ENCODE measurements at places on chromosomes 3 and 15. TPM values are rescaled to one million over a fixed set of nuclear protein-coding genes. Genes with fewer than 3 reads are reported as not detected.

Gene PLCB2
- 0.76 TPM for total RNA-seq

DNA sequence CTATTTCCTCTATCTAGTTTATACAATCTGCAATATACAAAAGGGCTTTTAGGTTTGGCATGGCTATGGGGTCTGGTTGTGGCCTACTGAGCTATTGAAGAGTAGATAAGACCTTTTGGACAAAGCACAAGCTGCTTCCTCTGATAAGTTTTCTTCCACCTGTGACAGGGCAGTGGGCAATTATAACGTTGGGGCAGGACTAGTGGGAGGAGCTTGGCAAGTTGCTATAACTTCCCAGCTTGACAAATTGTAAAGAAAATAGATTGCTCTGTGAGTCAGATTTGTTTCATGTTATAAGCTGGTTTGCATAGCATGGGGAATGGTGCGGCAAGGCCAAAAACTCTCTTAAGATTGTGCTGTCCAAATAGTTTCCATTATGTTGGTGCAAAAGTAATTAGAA lies 64.9 kb downstream of the SLC7A14 start:
- DNase-seq, result no peak

Gene SLC22A13
- total RNA-seq, result 0.38 TPM

DNA sequence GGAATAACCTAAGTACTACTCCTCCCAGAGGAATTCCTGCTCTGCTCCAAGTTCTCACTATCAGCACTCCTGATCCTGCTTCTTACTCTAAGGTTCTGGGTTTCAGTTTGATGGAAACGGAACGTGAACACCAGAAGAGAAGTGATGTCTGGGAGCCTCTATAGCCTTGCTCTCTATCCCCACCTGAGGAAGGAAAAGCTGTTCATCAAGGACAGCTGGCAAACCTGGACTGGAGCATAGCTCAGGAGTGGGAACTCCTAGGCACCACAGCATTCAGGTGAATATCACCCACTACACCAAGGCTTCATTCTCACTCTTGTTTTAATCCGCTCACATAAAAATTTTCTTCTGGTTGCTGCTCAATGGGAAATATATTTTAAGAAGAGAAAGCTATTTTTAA lies 13.0 kb upstream of the CADPS start:
- DNase-seq, result no peak

DNA sequence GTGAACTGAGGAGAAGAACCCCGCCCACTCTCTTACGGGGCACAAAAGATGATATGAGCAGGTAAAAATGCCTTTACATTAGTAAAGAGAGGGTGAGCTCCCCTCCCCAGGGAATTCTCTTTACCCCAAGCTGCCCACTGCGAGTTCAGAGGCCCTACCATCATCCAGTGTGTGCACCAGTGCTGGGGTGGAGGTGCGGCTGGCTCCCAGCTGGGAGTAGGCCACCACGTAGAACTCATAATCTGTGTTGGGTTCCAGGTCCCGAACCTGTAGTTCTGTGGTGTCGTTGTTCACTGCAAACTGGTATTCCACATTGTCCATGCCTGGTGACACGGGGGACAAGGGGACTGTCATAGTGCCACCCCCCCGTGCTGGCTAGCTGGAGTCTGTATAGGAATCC lies 17.1 kb upstream of the IGDCC3 start:
- no peak for DNase-seq

GRCh38 chr3:134029256-134029733 lies 430 bp downstream of the SLCO2A1 start:
- peak; percentile 55 for DNase-seq

Gene MINDY4B
- total RNA-seq, result not detected

DNA sequence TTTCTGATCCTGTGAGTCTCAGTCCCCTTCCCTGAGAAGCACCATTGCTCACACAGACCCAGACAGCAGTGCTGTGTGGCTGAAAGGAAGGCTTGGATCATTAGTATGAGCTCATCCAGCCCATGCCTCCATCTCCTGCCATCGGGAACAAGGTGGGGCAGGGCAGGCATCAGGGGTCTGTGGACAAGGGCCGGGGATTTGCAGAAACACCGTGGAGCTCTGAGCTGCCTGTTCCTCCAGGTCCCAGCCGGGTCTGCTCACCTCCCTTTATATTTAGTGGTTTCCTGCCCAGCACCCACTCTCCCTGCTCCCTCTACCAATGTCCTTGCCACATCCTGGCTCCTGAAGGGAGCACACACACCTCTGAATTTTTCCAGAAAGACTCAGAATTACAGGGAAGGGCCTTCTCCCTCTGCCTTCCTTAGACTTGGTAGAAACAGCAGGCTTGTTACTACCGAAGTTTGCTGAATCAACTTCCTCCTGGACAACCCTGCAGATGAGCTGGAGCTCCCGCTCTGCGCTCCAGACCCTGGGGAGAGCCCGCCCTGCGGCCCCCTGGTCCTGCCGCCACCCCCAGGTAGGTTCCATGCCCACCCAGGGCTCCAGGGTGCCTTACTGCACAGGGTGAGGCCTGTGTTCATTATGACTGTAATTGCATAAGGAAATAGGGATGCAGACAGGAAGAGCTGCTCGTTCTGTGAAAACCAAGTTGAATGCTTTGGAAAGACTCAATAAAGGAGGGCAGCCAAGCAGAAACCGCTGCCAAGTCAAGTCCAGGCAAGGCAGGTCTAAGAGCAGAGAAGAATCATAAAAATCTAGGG lies 128.1 kb downstream of the NSMCE3 start:
- DNase-seq, result no peak

- no peak for DNase-seq
Observed at GRCh38 chr3:148789906-148790305, 37.7 kb upstream of the CPB1 start.

- peak; percentile 76 for DNase-seq
Observed at GRCh38 chr3:170493712-170494182, 75.1 kb downstream of the CLDN11 start.

DNA sequence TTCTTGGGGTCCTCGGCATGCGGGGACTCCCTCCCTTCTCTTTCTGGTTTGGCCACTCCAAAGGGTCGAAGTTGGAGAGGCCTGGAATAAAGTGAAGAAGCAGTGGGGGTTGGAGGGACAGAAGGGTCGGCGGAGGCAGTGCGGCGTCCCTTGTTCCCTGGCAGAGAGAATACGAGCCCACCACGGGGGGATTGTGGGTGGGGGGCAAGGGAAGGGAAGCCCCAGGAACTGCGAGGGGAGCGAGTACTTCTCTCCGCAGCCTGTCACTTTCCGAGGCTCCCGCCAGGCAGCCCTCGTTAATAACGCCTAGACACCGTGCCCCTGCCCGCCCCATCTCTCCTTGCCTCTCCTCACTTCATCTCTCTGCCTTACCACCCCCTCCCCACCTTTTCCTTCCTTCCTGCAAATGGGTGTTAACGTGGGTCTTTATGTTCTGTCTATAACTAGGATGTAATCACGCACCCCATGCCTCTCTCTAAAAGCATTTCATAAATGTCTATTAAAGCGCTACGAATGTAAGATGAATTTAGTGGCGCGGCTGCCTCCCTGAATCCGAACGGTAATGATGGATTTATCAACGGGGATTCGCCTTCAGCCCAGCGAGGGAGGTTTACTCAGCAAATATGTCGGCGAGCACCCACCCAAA lies 13.7 kb downstream of the NR2F2 start:
- DNase-seq, result no peak

- DNase-seq, result no peak
Observed at GRCh38 chr15:78946493-78946892, 1.6 kb upstream of the CTSH start.

- no peak for DNase-seq
Observed at GRCh38 chr3:61463191-61463590, 98.2 kb upstream of the PTPRG start.
